Right lobe of liver (tissue), 6 donors: ENCODE measurements at places on chromosomes 11 and 22.

- DNase-seq, result no peak
These were observed 73.1 kb downstream of the USP35 start for GRCh38 chr11:78261828-78262227.

- no peak for DNase-seq
These were observed 5.0 kb upstream of the CCND1 start for GRCh38 chr11:69635804-69636511.

DNA sequence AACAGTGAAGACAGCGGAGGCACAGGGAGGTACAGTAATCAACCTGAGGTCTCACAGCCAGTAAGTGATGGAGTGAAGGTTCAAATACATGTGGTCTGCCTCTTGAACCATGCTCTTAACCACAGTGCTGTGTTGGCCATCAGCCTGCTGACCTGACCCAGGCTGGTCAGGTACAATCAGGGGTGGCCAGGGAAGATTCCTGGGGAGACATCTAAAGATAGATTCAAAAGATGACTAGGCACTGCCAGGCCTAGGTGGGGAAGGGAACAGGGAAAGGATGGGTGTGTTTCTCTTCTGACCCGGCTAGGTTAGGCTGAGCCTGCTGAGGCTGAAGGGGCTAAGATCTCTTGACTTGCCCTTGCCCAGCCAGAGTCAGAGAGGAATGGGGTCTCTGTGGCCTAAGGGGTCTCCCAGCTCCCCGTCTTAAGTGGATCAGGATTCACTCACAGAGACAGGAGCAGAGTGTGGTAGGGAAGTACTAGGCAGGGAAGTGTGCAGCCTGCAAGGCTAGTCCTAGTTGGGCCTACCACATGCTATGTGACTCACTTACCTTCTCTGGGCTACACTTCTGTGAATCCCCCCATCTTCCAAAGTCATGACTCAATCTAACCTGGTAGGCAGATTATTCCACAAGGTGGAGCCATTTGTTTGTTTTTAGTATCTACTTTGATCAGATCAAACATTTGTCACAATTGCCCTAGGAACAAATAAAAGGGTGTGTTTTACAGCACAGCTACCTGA, 10.4 kb upstream of the SREBF2 start:
- no peak for DNase-seq

GRCh38 chr11:34650528-34650927, 29.6 kb downstream of the EHF start:
- DNase-seq, result no peak
